ENCODE measurements at places on chromosomes 16 and 17. TPM values are rescaled to one million over a fixed set of nuclear protein-coding genes. Genes with fewer than 3 reads are reported as not detected.

GUCY2D gene
- not detected for total RNA-seq

FA2H gene
- total RNA-seq = not detected

SMIM5 gene
- 1.4 TPM for total RNA-seq

DNA sequence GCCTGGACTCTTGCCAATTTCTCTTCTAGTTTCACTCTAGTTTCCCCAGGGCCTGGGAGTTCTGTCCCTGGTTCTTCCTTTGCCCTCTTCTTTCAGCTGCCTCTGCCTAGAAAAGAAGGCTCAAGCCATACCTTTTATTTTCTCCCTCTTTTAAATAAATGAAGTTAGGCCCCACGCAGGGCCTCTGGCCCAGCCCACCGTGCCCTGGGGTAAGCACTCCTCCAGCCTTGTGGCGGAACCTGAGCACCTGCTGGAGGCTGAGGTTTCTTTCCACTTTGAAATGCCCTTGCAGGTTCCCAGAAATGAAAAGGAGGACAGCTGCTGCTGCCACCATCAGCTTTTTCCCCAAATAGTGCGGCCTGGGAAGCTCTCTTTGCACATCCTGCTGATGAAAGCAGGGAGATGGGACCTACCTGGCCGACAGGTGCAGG is 139.4 kb downstream of the CCDC182 start:
- no peak for DNase-seq

GRCh38 chr17:49471769-49472168 is 23.3 kb upstream of the NGFR start:
- no peak for DNase-seq

DNA sequence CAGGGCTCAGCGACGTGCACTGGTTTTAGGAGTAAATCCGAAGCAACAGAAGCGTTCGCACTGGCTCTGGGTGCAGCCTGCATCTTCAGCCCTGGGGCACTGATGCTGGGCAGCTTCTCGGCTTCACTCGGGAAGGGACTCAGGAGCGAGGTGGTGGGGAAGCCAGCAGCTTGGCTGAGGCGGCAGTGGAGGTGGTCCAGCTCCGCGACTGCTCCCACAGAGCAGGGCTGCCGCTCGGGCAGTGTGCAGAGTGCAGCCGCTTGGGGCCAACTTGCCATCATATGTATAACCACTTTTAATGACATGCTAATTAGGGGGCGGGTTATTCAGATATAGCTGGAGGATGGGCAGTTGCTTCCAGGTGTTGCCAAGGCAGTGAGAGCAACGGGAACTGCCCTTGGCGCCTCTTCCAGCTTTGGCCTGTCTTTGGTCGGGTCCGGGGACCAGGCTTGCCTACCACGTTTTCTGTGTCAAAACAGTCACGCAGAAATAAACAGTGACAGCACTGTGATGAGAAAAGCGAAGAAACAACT is 26.7 kb downstream of the METRNL start:
- DNase-seq = no peak

DNA sequence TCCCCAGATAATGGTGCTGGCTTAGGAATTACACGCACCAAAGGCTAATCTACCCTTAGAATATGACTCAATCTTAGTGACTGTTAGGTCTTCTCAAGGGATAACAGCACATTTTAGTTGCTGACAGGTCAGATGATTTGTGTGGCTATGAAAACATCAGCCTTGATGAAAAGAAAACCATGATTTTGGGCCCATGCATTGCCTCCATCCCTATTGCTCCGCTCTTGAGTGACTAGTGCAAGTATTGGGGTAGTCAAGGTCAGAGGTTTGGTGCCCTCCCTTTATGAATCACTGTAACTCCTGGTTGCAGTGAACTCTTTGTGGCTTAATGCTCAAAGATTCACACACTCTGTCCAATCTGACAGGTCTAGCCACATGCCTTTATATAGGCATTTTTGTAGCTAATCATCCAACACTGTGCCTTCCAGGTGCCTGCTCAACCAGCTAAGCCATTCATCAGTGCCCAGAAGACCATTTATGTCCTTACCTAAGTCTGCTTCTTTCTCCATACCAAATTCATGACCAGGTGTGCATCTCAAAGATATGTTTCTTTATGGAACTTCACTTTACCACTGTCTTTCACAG is 251.6 kb downstream of the KCNJ2 start:
- DNase-seq = no peak

GRCh38 chr16:3716831-3717234 is 491 bp downstream of the TRAP1 start:
- DNase-seq = peak; percentile 38

Measured in activated T-cell treated with anti-CD3 and anti-CD28 coated beads, Interleukin-2, amount 50 U/mL, for 72 hours (primary cell).